ENCODE measurements at places on chromosomes 7 and 10.
A peak's percentile ranks its signal among the peaks of the same experiment; 100 is the strongest.

DNA sequence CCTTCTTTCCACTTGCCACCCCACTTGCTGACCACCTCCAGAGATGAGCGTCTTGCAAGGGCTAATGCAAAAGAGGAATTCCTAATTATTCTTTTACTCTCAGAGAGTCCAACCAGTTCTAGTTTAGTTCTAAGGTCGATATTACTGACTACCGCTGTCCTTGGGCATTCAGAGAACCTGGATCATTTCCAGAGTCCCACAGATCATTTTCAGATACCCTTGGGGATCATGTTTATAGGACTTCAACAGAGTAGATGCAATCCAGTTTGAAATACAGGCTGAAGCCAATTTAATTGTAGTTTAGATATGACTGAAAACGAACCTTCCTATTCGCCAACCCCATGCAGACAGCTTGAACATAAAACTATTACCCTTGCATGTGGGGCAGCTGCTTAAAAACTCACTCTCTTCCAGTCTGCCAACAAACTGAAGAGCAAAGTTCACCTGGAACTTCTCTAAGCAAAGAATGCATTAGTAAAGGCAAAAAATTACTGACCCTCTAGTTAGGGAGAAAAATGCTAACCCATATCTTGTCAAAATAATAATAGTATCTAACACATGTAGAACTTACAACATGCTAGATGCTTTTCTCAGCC lies 22.4 kb downstream of the CFAP69 start:
- DNase-seq = no peak

DNA sequence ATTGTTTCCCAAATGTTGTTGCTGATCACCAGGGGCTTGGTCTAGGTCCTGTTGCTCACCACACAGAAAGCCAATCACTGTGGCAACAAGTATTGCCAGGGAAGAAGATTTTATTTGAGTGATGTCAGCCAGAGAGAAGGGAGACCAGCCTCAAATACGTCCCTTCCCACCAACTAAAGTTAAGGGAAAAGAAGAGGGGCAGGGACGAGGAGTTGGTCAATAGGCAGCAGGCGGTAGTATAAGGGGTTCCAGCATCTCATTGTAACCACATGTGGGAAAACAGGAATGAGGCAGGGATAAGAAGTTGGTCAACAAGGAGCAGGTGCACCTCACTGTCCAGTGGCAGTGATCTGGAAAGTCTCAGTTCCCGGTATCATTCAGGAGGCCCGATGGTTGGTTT lies 138.9 kb upstream of the KCNMA1 start:
- DNase-seq = no peak

GRCh38 chr10:12958546-12959110 lies 42.9 kb downstream of the CCDC3 start:
- DNase-seq = no peak

DNA sequence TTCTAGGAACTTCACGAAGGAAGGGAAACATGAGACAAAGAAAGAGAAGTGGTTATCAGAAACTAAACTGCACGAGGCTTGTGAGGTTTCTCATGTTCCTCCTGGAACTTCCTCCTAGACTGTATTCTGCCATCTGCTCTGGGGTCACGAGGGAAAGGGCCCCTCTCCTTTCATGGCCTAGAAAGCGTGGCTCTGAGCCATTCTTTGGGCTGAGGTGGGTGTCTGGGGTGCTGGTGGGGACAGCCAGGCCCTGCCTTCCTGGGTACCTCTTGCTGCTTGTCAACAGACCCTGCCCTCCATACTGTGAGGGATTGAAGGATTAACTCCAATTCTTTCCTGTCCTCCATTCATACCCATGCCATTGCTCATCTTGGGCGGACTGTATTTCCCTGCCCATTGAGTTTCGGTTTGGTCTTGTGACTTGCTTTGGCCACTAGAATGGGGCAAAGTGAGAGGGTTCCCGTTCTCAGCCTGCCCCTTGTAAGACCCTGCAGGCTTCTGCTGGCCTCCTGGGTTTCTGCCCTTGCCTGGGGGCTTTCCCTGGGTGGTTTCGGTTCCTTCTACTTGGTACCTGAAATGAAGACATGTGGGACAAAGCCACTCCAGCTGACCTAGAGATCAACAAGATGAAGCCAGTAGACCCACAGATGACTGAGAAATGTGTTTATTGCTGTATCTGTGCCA lies 14.9 kb upstream of the GIMAP8 start:
- DNase-seq = no peak

GRCh38 chr7:46619723-46620310 lies 698.7 kb upstream of the IGFBP3 start:
- no peak for DNase-seq

DNA sequence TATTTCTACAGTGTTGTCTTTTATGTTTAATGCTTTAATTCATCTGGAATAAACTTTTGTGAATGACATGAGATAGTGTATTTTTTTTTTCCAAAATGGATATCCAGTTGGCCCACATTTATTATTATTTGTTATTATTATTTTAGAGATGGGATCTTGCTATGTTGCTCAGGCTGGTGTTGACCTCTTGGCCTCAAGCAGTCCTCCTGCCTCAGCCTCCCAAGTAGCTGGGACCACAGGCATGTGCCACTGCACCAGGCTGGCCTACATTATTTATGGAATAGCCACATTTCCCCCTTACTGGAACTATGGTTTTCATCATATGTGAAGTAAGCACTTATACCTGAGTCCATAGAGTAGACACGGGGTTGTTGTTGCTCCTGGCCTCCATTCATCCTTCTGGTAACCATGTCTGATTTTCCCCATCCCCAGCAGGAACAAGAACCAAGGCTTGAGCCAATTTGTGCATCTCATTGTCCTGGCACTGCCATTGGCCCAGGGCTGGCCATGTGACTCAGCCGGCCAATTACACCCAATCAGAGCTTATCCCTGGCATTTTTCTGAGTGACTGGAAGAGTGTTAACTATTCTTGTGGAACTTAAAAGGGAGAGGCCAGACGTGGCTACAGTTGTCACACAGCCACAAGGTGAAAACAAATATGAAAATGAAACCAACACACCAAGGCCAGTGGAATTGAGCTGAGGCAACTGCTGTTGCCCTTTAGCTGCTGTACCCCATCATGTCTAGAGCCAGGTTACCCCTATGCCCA lies 23.1 kb downstream of the PRF1 start:
- no peak for DNase-seq

DNA sequence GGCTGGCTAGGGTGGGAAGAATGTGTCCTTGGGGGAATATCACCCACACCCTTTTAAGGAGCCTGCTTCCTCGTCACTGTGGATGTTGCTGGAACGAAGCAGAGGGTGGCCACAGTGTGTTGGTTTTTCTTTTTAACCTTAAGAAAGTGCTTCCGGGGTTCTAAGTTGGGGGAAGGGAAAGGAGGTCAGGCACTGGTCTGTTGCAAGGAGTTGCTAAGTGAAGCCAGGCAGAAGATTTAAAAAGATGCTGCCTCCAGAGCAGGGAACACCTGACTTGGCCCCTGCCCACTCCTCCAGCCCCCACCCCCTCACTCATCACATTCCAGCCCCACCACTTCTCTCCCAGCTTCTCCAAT lies 213.1 kb downstream of the EMX2 start:
- no peak for DNase-seq

- DNase-seq = no peak
Measured at GRCh38 chr7:139646566-139646965, 123.1 kb downstream of the CLEC2L start.

GRCh38 chr10:43708262-43708661 lies 59.6 kb upstream of the ZNF32 start:
- DNase-seq = no peak

GRCh38 chr10:59550061-59550460 lies 159.6 kb downstream of the SLC16A9 start:
- DNase-seq = no peak

- DNase-seq = no peak
Measured at GRCh38 chr7:51369746-51370145, 53.1 kb upstream of the COBL start.

GRCh38 chr7:158414486-158414961 lies 173.1 kb downstream of the PTPRN2 start:
- DNase-seq = no peak

- DNase-seq = no peak
Measured at GRCh38 chr7:16106869-16107268, 314.5 kb downstream of the CRPPA start.

DNA sequence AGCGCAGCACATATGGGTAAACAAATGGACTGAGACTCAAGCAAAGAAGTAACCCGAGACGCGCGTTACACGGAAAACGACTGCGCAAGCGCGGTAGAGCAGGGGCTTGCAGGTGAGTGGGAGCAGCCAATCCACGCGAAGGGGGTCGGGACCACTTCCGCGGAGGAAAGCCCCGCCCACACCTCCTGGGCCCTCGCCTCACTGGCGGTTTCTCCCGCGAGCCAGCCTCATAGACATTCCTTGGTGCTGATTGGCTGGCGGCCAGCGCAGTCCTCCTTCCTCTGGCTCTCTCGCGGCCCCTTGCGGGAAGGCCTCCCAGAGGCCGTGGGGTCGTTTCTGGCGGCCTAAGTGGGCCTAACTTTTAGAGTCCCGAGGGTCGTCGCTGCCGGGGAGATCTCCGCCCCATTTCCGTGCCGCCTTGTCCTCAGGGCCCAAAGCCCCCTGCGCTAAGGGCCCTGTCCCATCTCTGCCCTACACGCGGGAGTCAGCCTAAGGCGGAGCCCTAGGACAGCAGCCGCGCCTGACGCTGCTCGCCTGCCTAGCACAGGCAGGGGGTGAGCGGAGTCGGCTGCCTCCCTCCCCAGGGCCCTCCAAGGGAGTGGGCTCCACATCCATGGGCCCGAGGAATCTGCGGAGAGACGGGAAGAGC lies 9.1 kb upstream of the FXYD4 start:
- DNase-seq = peak; percentile 76

- no peak for DNase-seq
Measured at GRCh38 chr7:15977663-15978062, 291.2 kb upstream of the MEOX2 start.

DNA sequence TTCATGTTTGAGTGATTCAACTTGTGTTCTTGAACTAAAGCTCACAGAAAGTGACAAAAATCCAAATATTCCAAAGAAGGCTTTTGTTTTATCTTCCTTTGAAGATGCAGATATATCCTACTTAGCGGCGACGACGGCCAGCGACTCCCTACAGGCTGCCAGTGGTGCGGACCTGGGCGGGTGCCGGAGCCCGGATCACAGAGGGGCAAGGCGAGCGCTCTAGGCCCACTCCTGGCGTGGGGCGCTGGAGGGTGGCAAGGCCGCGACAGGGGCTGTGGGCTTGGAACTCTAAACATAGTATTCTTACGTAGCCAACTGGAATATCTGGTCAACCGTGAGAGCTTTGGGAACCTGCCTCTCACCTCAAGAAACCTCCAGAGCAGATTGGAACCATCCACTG lies 914 bp upstream of the GIMAP7 start:
- no peak for DNase-seq

Data from stimulated activated CD8-positive, alpha-beta memory T cell treated with anti-CD3 and anti-CD28 coated beads, Interleukin-4, amount 100 ng/mL, for 1 hour (primary cell).